ENCODE measurements at places on chromosomes 3 and 15.

DNA sequence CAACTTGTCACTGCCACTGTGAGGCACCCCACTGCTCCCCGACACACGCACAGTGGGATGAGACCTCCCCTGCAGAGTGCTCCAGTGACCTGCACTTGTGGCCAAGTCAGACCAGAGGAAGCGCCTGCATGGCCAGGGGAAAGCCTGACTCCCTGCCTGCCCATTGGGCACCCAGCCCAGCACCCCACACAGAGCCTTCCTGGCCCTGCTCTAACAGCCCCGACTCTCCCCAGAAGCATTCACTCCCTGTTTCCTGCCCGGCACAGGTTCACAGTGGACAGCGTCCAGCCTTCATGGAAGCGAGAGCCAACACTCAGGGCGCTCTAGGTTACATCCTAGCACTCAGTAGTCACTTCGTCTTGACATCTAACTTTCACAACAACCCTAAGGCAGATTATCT lies 27.8 kb downstream of the RBPMS2 start:
- DNase-seq, result no peak

- DNase-seq, result no peak
These were observed 24.4 kb downstream of the P3H2 start for GRCh38 chr3:190096345-190096744.

DNA sequence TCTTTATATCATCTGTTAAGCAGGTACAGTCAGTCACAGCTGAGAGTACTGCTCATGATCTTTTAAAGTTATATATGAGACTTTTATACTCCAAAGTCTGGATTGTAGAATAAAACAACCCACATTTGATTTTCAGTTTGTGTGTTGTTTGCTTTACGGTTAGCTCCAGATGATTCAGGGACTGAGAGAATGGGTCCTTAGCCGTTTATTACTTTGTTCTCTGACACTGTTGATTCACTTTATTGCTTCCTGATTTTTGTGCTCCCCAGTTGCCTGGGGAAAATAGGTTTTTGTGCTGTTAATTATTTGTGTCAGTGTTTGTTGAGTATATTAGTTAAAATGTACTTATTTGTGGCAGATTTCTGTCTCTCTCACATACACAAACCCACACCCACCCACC lies 8.6 kb upstream of the EBLN2 start:
- no peak for DNase-seq

DNA sequence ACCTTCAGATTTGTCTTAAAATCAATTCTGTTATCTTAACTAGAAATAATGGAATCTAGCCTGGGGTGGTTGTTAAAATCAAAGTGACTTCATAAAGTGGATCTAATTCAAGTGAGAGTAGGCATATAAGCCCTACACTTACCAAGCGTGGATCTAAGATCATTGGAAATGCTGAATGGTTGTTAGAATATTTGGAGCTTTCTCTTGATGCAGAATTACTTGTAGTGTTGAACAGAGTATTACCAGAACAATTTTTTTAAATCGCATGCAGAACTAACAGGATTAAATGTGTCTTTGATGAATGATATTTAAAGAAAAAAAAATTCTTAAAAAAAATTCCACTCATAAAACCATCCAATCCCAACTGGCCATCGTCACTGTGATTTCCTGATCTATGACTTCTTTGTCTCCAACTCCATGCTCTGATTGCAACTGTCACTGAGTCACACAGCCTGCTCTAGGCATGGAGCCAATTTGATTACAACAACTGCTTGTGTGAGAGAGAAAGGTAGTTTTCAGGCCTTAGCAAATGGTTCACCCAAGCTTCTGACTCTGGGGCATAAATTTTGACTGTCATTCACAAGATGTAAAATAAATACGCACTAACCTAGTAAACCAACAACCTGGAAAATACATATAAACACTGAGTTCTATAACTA lies 25.9 kb upstream of the SPRED1 start:
- DNase-seq, result peak; percentile 82

- DNase-seq, result no peak
These were observed 145.1 kb downstream of the NFKBIZ start for GRCh38 chr3:101994386-101994785.

GRCh38 chr15:90560229-90560776 lies 30.6 kb downstream of the CRTC3 start:
- DNase-seq, result peak; percentile 100

- DNase-seq, result no peak
These were observed 52.2 kb upstream of the SLC6A11 start for GRCh38 chr3:10763817-10764258.

GRCh38 chr15:80712956-80713355 lies 17.8 kb downstream of the ABHD17C start:
- DNase-seq, result no peak

GRCh38 chr3:141321109-141321497 lies 47.2 kb upstream of the ZBTB38 start:
- no peak for DNase-seq

DNA sequence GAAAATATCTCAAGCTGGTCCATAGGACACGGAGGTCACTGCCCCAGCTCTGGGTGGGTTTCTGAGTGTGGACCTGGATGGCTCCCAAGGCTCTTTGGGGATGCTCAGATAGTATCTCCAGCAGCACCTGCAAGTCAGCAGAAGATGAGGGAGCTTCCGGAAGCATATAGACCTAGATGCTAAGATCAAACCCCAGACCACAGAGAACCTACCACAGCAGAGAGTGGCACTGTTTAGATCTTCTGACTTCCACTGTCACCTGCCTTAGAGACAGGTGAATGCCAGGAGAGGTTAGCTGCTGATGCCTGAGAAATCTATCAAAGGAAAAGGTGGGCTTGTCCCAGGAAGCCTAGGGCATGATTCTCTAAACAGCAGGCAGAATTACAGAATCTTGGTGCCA lies 105.7 kb upstream of the TRPM1 start:
- no peak for DNase-seq

DNA sequence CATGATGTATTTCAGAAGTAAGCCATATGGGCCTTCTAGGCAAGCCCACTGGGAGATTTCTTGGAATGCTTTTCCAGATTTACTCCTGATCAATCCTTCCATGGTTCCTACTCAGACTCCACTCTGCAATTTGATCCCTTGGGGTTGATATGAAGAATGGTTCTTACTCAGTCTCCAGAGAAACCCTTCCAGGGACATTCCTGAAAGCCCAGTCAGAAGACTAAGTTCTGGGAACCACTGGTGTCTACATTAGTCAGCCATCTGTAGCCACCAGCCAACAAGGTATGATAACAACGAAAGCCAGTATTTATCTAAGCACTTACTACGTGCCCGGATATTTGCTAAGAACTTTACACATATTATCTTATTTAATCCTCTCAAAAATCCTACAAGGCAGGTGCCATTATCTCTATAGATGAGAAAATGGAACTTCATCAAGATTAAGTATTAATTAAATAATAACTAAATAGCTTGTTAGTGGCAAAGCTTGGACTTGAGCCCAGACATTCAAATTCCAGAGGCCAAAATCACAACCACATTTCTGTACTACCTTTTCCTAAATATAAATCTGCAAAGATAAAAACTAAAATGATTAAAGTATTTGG lies 32.7 kb downstream of the ZNF385D start:
- peak; percentile 99 for DNase-seq

DNA sequence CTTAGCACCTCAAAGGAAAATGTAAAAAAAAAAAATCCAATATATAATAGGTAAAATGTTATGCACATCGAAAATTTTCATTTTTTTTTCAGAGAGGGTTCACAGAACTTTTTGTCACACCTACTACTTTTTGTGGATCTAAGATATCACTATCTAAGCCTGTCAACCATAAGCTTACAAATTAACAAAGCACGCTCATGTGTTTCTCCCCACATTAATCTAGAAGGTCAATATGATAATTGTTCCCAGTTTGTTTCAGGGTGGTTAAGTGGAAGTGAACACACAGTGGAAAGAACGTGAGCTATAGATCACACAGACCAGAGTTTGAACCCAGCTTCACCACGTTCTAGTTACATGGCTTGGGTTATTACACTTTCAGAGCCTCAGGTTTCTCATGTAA lies 78.6 kb upstream of the ROBO2 start:
- no peak for DNase-seq

DNA sequence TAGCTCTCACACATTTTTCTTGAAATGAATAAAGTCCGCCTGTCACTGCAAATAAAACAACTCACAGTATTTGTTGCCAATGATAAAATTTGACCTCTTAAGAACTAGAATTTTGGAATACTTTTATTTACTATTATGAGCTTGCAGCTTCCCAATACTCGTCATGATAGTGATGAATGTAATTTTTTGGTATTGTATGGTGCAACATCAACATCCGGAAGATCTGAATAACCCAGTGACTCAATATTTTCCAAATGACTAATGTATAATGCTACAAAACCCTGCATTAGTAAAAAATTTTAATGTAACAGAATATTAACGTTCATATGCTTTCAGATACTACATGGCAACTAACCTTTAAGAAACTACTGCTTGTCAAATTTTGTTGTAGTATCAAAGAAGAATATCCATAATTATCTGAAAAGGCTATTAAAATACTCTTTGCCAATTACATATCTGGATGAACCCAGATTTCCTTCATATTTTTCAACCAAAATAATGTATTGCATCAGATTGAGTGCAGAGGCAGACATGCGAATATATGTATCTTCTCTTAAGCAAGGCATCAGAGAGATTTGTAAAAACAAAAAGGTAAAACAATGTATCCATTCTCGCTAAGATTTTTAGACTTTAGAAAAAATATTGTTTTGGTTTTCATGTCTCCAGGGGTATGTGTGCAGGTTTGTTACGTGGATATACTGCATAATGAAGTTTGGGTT lies 95.3 kb downstream of the IGF2BP2 start:
- DNase-seq, result peak; percentile 90

DNA sequence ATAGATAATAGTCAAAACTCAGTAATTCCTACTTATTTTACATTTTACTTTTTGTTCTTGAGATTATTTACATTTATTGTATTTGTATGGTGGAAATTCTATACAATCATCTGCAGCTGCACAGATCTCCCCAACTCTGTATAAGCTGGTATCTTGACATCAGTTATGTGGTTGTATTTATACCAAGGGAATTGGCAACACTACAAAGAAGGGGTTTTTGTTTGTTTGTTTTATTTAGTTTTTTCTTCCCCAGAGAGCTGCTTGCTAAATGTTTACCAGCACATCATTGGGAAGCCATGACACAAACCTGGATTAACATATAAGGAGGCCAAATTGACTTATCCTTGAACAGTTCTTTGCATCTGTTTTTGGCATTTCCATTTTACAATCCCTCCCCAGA lies 389.2 kb upstream of the KCNMB2 start:
- DNase-seq, result no peak

- DNase-seq, result no peak
These were observed 36.5 kb downstream of the PTPRG start for GRCh38 chr3:61597906-61598305.

- no peak for DNase-seq
These were observed 58.2 kb downstream of the CFAP20DC start for GRCh38 chr3:58991623-58992022.

Measured in fibroblast of the aortic adventitia (primary cell).